ENCODE measurements at places on chromosomes 6 and 20.

DNA sequence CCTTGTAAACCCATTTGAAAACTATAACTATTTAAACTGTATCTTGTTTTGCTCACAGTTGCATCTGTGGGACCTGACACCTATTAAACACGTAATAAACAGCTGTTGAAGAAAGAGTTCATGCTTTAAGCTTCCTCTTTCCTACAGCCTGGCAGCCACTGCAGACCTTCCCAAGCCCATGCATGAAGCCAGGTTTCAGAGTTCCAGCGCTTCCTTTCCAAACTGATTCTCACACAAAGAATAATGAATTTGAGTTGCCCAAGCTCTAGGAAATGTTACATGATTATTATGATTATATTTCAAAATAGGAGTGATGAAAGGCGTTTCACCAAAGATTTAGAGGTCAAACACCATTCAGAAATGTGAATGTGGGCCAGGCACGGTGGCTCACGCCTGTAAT is 3.7 kb downstream of the AGPAT4 start:
- DNase-seq: no peak

GRCh38 chr20:1324598-1325172 is 4.3 kb downstream of the SDCBP2 start:
- DNase-seq: peak; percentile 87

GRCh38 chr6:105321207-105321606 is 81.7 kb downstream of the PREP start:
- no peak for DNase-seq

DNA sequence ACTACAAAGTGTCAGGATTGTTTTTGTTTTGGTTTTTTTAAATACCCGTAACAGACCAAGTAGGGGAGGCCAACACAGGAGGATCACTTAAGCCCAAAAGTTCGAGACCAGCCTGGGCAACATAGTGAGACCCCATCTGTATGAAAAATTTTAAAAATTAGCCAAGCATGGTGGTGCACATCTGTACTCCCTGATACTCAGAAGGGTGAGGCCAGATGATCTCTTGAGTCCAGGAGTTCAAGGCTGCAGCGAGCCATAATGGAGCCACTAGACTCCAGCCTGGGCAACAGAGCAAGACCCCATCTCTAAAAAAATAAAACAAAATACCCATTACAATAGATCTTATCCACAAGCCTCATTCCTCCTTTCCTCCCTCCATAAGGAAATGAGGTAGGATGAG is 28.7 kb upstream of the TM9SF4 start:
- no peak for DNase-seq

DNA sequence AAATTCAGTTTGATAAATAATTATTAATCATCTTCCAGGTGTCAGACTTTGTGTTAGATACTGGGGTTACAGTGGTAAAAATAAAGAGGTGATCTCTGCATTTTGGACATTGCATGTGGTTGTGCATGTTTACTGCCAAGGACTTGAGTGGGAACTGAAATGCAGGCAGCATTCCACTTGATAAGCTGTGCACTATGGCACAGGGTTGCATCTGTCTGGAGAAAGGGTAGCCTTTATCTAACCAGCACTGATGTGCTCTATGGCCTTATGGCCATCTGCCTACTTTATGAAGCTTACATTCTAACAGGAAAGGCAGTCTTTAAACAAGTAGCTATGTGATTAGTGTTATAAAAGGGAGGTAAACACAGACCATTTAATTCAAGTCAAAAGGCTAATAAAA is 53.0 kb upstream of the MLIP start:
- no peak for DNase-seq

DNA sequence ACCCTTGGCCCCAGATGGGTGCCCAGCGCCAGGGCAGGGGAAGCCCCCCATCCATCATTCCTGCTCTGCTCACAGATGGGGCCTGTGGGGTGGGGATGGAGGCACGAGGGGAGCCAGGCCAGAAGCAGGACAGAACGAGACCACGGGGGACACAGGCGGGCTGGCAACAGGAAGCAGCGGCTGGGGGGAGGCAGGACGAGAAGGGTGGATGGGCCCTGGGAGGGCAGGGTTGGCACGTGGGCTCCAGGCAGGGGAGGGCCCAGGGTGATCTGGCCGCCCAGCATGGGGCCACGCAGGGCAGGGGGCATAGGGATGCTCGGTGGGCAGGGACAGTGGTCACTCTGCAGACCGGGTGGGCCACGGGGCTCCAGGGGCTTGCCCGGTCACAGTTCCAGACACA is 41.6 kb downstream of the KCNQ2 start:
- DNase-seq: no peak

DNA sequence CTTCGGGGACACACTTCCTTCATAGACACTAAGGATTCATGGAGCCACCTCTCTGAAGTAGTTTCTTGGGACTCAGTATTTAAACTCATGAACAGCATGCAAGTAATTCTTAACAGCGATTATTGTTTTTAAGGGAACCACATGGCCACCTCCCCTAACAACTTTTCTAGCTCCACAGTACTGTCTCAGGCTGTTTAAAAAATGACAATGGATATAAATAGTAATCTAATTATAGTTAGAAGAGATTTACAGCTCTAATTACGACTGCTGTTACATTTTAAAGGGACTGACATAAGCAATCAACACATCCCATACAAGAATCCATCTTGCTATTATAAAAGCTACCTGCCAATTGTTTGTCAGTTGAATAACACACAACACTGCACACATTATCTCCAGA is 72.1 kb upstream of the HDGFL1 start:
- DNase-seq: no peak

- no peak for DNase-seq
Measured at GRCh38 chr6:120122401-120122800, 772.8 kb upstream of the MAN1A1 start.

- no peak for DNase-seq
Measured at GRCh38 chr6:136526196-136526930, 23.9 kb downstream of the MAP7 start.

DNA sequence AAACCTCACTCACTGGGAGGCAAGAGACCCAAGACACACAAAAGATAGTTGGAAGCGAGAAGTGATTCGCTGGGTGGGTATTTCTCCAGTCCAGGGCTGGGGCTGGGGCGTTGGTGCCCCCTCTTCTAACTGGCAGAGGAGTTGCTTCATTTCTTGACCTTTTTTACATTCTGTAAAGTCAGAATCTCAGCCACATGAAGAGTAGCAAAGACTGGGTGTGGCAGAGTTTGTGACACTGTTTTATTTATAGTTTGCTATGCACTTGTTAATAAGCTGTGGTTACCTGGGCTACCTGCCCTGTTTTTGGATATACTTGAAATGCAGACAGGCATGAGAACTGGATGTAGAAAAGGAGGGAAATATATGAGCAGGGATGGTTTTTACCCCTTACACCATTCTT is 42.3 kb downstream of the IL20RA start:
- DNase-seq: no peak

DNA sequence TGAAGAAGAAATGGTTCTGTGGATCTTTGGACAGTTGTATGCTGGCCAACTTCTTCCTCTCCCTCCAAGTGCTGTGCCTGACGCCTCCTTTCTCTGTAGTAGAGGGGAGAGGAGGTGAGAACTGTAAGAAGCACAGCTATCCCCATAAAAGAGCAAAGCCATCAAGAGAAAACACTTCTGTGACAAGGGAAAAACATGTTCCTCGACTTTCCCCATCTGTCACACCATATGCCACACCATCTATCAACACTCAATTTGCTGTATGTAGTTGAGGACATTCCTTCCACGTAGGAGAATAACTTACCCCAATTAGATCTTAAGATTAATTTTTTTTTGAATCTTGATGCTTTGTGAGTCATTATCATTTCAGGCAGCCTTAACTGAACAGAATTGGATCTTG is 156.2 kb upstream of the PLCB4 start:
- no peak for DNase-seq

DNA sequence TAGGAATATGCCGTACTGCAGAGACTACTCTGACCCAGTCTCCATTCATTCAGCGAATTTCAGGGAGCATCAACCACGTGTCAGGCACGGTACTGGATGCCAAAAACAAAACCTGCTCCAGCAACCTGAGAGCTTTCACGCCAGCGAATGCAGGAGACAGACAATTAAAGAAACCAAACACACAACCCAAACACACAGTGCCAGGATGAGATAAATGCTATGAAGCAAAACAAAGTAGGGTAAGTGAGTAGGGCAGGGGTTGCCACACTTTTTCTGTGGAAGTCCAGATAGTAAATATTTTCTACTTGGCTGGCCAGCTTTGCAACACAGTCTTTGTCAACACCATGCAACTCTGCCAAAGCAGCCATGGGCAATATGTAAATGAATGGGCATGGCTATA is 10.0 kb downstream of the MOCS1 start:
- DNase-seq: no peak

DNA sequence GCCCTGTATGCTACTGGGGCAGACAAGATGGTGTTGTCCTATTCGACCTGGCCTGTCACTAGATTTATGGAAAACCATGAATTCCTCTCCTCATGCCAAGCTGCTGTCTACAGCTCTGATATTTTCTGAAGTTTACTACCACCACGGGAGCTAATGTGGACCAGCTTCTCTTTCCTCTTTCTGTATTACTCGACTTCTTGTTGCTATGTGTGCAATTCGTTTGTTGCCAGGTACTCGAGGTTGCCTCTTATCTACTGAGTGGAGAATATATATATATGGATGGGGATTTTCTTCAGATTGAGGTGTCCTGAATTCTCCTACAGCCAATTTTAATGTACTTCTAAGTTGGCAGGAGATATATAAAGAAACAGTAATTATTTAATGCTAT is 34.7 kb downstream of the MAN1A1 start:
- no peak for DNase-seq

GRCh38 chr20:41361757-41362747 is 4.6 kb downstream of the EMILIN3 start:
- DNase-seq: no peak

DNA sequence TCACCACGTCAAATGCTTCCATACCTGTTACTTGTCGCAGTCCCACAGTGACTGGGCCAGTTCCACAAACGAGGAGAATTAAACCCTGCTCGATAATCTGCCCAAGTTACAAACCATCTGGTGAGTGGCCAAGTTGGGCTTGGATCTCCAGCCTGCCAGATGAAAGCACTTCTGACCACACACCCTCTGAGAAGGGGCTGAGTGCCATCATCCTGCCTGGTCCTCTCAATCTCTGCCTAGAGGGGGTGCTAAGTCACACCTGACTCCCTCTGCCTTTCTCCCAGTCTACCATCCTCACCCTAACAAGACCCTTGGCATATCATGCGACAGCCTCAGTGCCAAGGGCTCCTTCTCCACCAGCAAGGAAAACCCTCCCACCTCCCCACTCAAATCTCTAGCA is 15.8 kb downstream of the RRP36 start:
- DNase-seq: no peak

- DNase-seq: no peak
Measured at GRCh38 chr20:19161336-19161735, 51.1 kb upstream of the SLC24A3 start.

GRCh38 chr6:10404799-10405512 is 9.9 kb downstream of the TFAP2A start:
- peak; percentile 87 for DNase-seq

- no peak for DNase-seq
Measured at GRCh38 chr20:5900908-5901307, 49.4 kb downstream of the TRMT6 start.

DNA sequence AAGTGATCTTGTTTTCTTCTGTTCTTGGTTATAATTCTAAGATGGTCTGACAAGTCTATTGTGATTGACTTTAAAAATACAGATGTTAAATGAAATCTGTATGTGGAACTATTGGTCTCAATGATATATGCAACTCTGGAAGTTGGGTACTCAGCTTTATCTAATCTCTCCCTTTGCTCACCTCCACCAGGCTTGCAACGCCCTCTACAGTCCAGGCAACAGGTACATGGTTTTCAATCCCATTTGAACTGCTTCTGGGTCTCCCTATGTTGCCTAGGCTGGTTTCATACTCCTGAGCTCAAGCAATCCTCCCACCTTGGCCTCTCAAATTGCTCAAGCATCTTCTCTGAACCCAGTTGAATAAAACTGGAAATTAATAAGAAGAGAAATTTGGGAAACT is 25.6 kb upstream of the HLA-DQB1 start:
- no peak for DNase-seq

- no peak for DNase-seq
Measured at GRCh38 chr20:17971300-17972013, 2.6 kb downstream of the MGME1 start.

DNA sequence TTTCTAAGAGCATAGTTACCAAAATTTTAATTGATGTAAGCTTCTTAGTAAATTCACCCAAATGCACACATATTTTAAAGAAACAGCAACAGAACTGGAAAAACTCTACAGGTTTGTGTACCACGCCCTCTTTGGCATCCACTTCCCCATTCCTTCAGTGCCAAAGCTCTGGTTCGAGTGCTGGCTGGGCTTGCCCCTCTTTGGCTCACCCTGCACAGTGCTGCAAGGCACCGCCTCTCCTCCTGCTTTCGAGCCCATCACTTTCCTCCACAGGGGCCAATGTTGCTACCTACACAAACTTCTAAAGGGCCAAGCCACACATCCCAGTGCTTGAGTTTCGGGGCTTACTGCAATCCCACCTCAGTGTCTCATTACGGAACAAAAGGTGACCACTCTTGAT is 9.6 kb downstream of the LRP11 start:
- no peak for DNase-seq

DNA sequence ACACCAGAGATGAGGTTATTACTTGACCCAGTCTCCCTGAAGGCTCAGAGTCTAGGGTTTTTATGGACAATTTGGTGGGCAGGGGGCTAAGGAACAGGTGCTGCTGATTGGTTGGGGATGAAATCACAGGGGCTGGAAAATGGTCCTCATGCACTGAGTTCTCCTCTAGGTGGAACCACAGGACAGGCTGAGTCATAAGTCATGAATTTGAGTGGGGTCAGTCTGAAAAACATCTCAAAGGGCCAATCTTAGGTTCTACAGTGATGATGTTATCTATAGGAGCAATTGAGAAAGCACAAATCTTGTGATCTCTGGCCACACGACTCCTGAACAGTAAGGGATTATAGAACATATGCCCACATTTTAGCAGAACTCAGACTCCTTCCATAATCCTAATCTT is 5.9 kb upstream of the MRS2 start:
- DNase-seq: no peak
